RPMI7951 (cell line): ENCODE measurements at places on chromosomes 5 and 9. TPM values are rescaled to one million over a fixed set of nuclear protein-coding genes. Genes with fewer than 3 reads are reported as not detected.
A peak's percentile ranks its signal among the peaks of the same experiment; 100 is the strongest.

DNA sequence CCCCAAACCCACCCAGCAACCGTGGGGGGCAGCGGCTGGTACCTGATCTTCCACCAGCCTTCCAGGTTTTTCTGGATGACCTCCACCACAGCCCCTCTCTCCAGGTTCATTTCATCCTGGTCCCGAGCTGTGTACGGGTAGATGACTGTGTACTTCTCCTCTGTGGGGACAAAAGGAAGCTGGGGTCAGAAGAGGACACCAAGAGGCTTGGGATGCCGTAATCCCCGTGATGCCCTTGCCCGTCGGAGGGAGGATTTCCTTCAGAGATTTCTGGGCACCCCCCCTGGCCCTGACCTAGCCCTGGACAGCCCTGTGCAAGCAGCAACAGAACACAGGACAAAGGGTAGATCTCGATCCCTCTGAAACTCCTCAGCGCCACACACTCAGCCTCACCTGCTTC is 70.3 kb upstream of the UBTD2 start:
- DNase-seq: no peak

GRCh38 chr9:123356851-123357742 is 1.1 kb downstream of the CRB2 start:
- no peak for DNase-seq

DNA sequence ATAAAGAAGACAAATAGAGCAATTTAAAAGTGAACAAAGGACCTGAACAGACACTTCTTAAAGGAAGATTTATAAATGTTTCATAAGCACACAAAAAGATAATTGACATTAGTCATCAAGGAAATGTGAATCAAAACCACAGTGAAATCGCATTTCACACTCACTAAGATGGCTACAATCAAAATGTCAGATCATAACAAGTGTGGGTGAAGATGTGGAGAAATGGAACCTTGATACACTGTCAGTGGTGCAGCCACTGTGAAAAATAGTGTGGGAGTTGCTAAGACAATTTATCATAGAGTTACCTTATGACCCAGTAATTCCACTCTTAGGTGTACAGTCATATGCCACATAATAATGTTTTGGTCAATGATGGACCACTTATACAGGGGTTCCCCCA is 54.5 kb upstream of the HTR4 start:
- no peak for DNase-seq

DNA sequence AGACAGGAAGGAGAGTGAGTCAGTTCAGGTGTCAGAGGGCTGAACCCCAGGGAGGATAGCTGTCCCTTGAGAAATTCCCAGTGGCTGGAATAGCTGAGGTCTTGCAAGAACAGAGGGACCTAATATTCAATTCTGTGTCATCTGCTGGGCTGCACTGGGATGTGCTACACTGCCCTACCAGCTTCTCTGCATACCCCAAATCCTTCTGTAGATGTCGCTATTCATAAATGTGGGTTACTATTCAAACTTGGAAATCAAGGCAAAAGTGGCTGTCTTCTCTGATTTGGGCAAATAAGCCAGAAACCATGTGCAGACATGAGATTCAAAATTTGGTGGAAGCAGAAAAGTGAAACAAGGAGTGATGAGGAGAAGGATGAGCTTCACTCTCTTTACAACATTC is 16.3 kb downstream of the TNFSF8 start:
- no peak for DNase-seq

GRCh38 chr9:29717631-29718030 is 2144.3 kb upstream of the C9orf72 start:
- no peak for DNase-seq

DNA sequence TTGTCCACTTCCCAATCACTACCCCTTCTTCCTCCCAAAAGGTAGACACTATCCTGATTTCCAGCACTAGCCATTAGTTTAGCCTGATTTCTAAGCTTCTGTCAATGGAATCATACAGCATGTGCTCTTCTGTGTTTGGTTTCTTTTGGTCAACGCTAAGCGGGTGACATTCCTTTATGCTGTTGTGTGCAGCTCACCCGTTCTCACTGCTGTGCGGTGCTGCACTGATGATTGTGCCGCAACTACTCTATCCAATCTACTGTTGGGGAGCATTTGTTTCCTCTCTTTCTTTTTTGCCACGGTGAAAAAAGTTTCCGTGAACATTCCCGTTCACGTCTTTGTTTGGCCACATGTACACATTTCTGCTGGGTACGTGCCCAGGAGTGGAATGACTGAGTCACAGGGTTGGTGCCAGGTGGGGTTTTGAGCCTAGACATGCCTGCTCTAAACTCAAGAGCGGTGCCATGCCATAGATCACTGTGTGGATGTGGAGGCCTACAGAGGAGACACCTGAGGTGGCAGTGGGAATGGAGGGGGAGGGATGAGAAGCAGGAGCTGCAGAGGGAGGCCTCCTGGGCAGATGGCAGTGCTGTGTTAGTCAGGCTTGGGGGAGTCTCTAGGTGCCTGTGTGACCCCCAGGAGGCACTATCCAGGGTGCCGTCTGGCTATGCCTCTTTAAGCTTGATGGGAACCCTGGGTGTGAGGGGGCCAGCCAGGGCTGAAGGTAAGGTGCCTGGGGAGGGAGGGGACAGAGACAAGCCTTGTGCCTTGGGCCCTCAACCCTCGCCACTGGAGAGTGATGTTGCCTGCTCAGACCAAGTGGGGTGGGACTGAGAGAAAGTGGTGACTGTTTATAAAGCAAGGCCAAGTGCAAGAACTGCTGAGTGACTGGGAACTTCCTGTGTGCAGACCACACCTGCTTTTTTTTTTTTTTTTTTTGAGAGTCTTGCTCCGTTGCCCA is 11.4 kb upstream of the ANKRD33B start:
- DNase-seq: peak; percentile 33

DNA sequence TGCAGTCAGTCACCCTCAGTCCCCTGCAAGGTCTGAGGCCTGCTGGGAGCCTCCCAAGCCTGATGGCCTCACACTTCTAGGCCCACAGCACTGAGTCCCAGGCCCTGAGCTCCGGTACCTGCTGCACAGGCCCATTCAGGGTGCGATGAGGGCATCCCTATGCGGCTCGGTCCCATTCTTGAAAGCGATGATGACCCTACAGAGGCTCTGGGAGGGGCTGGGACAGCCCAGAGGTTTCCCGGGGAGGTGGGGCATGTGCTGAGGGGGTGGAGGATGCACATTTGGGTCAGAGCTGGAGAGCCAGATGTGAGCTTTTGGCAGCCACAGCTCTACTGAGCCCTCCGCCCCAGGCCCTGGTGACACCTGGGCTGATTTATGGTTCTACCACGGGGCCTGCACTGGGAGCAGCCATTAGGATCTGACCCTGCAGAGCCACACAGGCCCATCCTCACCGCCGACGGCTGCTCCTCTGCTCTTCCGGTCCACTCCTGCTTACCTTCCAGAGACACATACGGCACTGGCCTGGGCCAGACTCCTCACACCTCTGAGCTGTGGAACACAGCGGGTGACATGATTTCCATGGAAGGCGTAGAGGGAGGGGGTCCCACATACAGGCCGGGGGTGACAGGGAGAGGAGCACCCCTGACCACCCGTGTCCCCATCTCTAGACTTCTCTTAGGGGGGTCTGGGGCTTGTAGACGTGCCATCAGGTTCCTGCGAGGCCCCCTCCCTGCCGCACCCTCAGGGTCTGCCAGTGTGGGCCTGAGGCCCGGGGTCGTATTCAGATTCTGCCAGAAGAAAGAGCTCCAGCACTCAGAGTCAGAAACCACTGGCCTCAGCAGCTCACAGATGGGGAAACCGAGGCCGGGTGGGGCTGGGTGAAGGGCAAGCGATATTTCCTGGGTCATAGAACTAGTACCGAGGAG is 53.4 kb downstream of the COL23A1 start:
- DNase-seq: no peak

DNA sequence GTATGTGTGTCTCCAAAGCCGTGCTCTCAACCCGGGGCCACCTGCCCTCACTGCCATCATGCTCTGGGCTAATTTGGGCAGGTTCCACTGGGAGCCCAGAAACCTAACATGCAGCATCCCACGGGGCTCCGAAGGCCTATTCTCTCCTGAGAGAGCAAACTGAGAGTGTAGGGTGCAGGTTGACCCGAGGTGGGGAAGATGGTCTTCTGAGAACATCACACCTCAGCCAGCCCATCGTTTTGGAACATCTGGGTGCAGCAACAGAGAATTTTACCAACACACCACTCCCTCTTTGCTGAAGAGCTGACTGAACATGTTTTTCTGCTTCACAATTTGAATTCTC is 294.6 kb upstream of the TUT7 start:
- no peak for DNase-seq

DNA sequence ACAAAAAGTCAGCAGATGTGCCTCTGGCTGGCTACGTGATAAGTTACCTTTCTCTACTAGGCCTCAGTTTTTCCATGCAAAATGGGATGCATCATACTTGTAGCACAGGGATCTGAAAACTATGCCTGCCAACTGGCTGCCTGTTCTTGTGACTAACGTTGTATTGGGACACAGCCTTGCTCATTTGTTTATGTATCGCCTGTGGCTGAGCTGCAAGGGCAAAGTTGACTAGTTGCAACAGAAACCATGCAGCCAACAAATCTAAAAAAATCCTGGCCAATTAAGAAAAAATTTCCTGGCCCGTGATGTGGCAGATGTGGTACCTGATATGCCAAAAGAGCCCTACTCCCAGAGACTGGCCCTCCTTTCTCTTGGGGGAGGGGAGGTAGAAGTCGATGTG is 131.3 kb downstream of the SEC61B start:
- DNase-seq: peak; percentile 91

DNA sequence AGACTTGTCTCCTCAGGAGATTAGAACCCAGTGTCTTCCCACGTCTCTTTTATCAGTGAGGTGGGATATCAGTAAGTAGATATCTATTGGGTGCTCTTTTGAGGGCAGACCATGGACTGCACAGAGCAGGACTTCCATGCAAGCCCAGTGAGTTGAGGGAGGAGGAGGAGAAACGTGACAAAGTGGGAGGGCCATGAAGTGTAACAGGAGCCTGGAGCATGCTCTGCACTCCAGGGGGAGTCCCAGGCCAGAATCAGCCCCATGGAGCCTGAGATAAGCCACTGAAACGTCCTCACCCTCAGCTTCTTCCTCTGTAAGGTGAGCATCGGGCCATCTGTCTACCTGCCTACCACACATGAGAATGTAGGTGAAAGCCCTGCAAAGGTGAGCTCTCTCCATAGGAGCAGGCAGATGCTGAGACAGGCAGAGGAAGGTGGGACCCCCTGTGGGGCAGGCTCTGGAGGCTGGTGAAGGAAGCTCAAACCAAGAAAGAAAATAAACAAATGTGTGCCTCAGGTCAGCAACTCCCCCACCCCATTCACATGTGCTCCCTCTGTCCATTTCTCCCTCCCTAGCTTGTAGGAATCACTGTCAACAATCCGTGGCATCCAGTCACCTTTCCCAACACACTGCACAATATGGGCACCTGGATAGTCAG is 87.4 kb downstream of the NRG2 start:
- DNase-seq: no peak

GRCh38 chr5:178355671-178356070 is 123.1 kb upstream of the PHYKPL start:
- DNase-seq: no peak

DNA sequence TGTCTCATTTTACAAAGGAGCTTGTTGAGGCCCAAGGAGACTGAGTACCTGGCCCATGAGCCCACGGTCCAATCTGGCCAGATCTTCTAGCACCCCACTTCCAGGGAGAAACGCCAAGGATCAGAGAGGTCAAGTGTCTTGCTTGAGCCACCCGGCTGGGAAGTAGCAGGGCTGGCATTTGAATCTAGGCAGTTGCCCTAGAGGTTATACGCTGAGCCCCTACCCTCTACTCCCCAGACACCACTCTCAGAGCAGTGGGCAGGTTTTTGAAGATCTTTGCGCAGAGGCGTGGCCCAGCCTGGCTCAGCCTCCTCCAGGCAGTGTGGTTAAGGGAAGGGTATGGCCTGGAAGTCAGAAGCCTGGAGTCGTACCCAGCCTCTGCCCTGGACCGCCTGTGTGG is 5.8 kb upstream of the NUP214 start:
- no peak for DNase-seq

DNA sequence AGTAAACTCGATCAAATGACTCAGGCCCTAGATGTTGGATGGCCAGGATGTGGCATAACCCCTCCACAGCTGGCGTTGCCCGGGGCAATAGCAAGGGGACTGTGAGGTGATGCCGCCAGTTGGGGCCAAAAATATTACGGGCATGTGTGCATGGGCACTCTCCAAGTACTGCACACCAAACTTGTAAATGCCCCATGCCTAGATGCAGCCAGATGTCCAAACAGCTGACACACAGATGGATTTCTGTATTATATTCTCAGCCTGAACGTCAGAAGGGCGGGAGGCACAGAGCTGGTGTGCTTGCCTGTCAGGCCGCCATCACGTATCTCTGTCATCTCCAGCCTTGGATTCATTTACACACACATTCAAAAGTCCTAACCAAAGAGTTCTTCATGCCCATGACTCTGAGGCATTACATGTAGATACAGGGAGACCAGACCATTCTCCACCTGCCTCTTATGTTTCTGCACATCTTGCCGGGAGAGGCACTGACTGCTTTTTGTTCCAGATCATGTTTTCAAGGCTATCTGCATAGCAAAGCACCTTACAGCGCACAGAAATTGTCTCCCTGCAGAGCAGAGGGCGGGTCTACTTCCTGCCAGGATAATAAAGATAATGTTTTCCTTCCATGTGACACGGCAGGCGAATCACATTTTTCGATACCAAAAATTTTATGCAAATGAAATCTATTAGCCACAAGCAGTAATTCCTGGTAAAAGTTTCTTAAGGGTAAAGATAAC is 200.9 kb upstream of the ADAMTS16 start:
- DNase-seq: peak; percentile 95

GRCh38 chr9:18184401-18184800 is 289.6 kb upstream of the ADAMTSL1 start:
- peak; percentile 8 for DNase-seq

GRCh38 chr5:74017112-74017511 is 391.1 kb downstream of the ARHGEF28 start:
- peak; percentile 52 for DNase-seq

DNA sequence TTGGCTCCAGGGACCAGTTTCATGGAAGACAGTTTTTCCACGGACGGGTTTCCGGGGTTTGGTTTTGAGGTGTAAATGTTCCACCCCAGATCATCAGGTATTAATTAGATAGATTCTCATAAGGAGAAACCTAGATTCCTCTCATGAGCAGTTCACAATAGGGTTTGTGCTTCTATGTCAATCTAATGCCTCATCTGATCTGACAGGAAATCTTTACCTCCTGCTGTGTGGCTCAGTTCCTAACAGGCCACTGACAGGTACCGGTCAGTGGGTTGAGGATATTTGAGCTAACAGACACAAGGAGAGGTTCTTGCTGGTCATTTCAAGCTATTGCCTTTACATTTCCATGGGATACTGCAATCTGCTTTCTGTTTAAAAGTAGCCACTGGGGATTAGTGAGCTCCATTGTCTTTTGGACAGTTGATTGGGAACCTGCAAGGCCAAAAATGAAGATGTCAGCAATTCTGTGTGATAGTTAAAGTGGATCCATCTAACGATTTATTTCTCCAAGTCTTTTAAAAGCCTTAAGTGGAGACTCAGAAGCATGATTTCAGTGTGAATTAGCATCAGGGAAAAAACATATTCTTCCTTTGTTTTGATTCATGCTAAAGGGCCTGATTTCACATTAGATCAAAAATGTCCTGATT is 38.6 kb downstream of the MRPS30 start:
- DNase-seq: no peak

Gene ANKRD34B
- total RNA-seq: not detected in 2 replicates

Gene DIMT1
- total RNA-seq: 23.1 and 29.0 TPM in 2 replicates

Gene ADRB2
- 0.59 and 0.72 TPM in 2 replicates for total RNA-seq

Gene CCDC152
- total RNA-seq: 0.60 and 0.78 TPM in 2 replicates

Gene GFPT2
- 13.9 and 15.8 TPM in 2 replicates for total RNA-seq

Gene SLC6A18
- total RNA-seq: not detected in 2 replicates

Gene CDKN2B
- 8.3 and 9.5 TPM in 2 replicates for total RNA-seq

Gene SLC6A3
- total RNA-seq: not detected in 2 replicates

Gene SMIM32
- not detected in 2 replicates for total RNA-seq
